Muscle of leg (tissue), 16 donors: ENCODE measurements at places on chromosomes 5 and 9. TPM values are rescaled to one million over a fixed set of nuclear protein-coding genes. Genes with fewer than 3 reads are reported as not detected.

SHC3 gene
- 0.53 TPM for total RNA-seq

TMC1 gene
- total RNA-seq = 0.49 TPM

GRCh38 chr9:78365748-78366697 lies 69.1 kb downstream of the PSAT1 start:
- peak overlapping the region; percentile 13 for H3K27ac ChIP-seq
- H3K27me3 ChIP-seq = no peaks in the 10 kb centered on the region
- DNase-seq = peak; percentile 43
- peaks cover 2% of the 10 kb centered on the region for H3K4me1 ChIP-seq
- no peak overlapping the region for H3K4me3 ChIP-seq
- no peaks in the 10 kb centered on the region for H3K36me3 ChIP-seq

GRCh38 chr9:123346026-123346425 lies 10.0 kb upstream of the CRB2 start:
- peaks cover 29% of the 10 kb centered on the region for H3K4me1 ChIP-seq
- H3K27me3 ChIP-seq = peaks cover 16% of the 10 kb centered on the region
- H3K36me3 ChIP-seq = no peaks in the 10 kb centered on the region
- peak overlapping the region; percentile 76 for H3K27ac ChIP-seq
- peak; percentile 57 for DNase-seq
- H3K4me3 ChIP-seq = no peak overlapping the region

CATSPER3 gene
- 0.31 TPM for total RNA-seq

SLC9A3 gene
- total RNA-seq = 1.2 TPM

- no peaks in the 10 kb centered on the region for H3K36me3 ChIP-seq
- H3K4me3 ChIP-seq = no peak overlapping the region
- peaks cover 14% of the 10 kb centered on the region for H3K4me1 ChIP-seq
- H3K27me3 ChIP-seq = no peaks in the 10 kb centered on the region
These were observed 165.4 kb downstream of the ARSB start for GRCh38 chr5:78819707-78820106.

C9orf153 gene
- 0.49 TPM for total RNA-seq
